Esophagus muscularis mucosa (tissue), 4 donors: ENCODE measurements at places on chromosomes 13 and 19. TPM values are rescaled to one million over a fixed set of nuclear protein-coding genes. Genes with fewer than 3 reads are reported as not detected.

NAPSA gene
- total RNA-seq: 3.7 TPM

ONECUT3 gene
- total RNA-seq: not detected

- peak; percentile 100 for DNase-seq
These were observed at the start of gene VMAC for GRCh38 chr19:5904352-5905113. TSS of gene VMAC (plus strand) at chr19:5904872. CDS start at chr19:5904891, 19 bp downstream.

- DNase-seq: no peak
These were observed 36.0 kb downstream of the BICRA start for GRCh38 chr19:47644743-47645482.

- DNase-seq: no peak
These were observed 1.7 kb downstream of the PLPPR2 start for GRCh38 chr19:11356676-11357550.

LAIR1 gene
- 11.5 TPM for total RNA-seq

DNA sequence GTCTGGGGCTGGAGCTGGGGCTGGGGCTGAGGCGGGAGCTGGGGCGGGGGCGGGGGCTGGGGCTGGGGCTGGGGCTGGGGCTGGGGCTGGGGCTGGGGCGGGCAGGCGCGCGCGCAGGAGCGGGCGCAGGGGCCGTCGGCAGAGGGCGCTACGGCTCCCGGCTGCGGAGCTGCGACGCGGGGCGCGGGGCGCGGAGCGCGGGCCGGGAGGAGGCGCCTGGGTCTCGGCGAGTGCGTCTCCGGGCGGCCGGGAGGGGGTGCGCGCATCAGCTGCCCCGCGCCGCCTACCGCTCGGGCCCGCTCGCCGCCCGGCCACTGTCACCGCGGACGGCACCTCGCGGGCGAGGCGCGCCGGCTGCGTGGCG, 422 bp upstream of the MTUS2 start:
- no peak for DNase-seq

GRCh38 chr19:16064209-16064889, 11.9 kb upstream of the TPM4 start:
- no peak for DNase-seq

FBXO27 gene
- 14.0 TPM for total RNA-seq

DNA sequence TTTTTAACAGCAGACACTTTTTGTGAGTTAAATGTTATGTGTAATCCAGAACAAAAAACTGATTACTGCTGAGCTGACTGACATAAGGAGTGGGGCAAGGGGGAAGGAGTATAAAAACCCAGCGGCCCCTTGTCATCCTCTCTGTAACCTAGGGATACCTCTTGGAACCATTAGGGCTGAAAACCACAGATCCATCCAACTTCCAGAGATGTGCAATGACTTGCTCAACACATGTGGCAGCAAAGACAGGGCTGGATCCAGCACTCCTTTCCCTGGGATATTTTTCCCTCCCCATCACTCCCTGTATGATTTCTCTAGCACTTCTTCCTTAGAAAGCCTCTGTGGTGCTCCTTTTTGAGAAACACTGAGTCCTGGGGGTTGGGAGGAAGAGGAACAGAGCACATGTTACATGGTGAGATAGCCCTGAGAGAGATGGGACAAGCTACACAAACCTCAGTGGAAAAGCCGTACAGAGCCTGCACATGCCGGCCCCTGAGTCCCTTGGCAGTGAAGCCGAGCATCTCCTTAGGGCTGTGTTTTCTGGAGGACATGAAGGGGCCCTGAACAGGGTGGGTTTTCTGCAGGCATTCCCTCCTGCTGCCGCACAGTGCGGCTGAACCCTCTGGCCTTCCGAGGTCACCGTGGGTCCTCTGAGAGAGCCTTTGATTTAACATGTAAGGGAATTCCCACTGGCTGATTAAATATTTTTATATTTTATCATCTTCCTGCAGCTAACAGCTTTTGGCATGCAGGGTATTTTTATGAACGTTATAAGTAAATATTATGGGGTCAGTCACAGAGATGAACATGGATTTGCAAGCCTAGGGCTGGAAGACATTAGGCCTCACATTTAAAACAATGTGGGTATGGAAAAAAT, 219.9 kb downstream of the COG6 start:
- DNase-seq: no peak

DNA sequence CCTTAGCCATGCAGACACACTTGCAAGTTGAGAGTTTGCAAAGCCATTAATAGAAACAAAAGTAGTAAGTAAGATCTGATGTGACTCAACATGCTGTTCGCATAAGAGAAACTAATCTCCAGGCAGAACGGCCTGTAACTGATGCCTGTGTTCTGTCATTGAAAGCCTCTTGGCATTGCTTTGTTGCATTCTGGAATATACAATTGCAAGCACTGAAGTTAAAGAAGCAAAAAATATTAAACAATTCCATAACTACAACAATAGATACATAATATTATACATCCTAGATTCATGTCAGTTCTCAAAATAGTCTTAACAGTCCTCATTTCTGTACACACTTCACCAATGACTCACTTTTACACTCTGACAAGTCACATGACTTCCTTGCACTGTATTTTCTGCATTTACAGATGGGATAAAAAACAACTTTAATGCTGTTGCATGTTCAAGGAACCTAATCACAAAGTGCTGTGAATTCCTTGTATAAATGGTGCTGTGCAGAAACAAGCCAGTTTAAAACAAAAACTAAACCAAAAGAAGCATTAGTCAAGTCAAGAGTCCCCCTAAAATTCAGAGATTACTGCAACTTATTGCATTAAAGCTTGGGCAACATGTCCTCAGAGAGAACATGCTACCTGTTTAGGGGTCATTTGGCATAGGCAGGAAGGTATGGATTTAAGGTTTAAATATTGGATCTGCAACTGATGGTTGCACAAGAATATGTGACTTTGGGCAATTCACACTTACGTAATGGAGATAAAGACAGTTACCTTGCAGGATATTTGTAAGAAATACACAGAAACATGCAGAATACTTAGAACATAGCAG, 79.5 kb upstream of the SERP2 start:
- DNase-seq: no peak

GTPBP3 gene
- 8.7 TPM for total RNA-seq

DNA sequence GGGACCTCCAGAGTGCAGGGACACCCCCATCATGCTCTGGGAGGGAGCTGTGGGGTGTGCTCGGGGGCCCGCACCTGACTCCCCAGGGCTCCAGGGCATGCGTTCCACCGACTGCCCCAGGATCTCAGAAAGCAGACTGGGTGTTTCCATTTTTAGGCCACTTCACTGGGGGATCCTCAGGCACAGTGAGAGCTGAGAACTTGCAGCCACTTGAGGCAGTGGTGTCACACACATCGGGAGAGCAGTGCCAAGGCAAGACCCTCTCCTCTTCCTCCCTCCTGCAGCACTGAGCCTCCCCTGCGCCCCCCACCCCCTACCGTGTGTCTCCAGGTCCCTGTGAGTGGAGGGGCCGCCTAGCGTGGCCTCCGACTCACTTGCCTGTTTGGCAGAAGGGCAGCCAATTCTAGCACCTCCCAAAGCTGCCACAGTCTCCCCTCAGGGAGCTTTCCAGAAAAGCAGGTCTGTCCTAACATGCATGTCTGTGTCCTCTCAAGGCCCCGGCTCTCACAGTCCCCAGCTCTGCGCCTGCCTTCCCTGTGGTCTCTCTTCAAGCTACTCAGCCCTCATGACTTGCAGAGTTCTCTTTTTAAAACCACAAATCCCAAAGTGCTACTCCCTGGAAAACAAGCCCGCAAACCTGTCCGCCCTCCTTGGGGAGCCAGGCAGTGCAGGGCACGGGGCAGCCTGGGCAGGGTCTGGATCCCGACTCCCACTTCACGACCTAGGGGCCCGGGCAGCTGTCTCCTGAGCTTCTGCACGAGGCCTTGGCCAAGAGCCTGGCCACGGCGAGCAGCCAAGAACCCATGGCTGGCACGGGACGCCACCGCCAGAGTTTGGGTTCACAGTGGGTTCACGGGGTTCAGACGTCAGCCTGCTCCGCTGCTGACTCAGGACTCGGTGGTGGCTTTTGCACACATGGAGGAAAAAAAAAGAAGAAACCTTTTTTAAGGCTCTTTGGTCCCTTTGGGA, 94.1 kb downstream of the STK24 start:
- no peak for DNase-seq

ANGPTL4 gene
- 37.9 TPM for total RNA-seq

- peak; percentile 70 for DNase-seq
These were observed 230.5 kb downstream of the LACC1 start for GRCh38 chr13:44110091-44110621.

CAPN12 gene
- 0.83 TPM for total RNA-seq

DNA sequence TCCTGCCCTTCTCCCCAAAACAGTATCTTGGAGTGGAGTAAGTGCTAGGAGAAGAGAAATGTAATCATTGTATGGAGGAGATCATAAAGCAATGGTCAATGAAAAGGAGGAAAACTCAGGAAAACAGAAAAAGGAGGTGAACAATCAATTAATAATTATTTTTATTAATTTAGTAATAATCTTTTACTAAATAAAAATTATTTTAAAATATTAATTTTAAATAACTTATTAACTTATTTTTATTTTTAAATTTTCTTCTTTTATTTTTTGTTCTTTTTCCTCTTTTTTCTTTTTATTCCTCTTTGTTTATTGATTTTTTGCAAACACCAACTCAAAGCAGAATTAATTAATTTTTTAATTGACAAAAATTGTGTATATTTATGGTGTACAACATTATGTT, 80.3 kb downstream of the TNFSF11 start:
- DNase-seq: no peak

DNA sequence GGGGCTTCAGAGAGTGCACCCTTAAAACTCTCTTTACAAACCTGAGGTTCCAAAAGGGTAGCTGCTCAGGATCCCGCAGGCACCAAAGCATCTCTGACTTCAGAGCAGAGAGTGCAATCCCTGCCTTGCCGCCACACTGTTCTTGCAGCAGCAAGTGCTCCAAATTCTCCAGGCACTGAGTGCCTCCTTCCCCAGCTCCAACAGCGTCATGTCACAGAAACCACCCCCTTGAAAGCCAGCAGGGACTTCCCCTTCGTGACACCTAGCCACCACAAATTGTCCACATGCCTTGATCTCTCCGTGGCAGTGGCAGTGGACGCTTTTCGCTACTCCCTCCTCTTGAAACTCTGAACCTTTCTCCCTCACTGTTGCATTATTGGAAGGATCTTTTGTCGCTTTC, 39.9 kb downstream of the MBNL2 start:
- no peak for DNase-seq

ADGRE3 gene
- total RNA-seq: not detected

LGALS7B gene
- not detected for total RNA-seq

- DNase-seq: no peak
These were observed 1171.3 kb downstream of the EFNB2 start for GRCh38 chr13:105364191-105364590.
